Renal cortex interstitium (tissue), 15 donors: ENCODE measurements at places on chromosomes 11 and 22. TPM values are rescaled to one million over a fixed set of nuclear protein-coding genes. Genes with fewer than 3 reads are reported as not detected.

- no peak for DNase-seq
These were observed 28.1 kb upstream of the MUC5AC start for GRCh38 chr11:1129611-1130160.

- no peak for DNase-seq
These were observed 154.7 kb downstream of the BARX2 start for GRCh38 chr11:129530154-129530895.

DNA sequence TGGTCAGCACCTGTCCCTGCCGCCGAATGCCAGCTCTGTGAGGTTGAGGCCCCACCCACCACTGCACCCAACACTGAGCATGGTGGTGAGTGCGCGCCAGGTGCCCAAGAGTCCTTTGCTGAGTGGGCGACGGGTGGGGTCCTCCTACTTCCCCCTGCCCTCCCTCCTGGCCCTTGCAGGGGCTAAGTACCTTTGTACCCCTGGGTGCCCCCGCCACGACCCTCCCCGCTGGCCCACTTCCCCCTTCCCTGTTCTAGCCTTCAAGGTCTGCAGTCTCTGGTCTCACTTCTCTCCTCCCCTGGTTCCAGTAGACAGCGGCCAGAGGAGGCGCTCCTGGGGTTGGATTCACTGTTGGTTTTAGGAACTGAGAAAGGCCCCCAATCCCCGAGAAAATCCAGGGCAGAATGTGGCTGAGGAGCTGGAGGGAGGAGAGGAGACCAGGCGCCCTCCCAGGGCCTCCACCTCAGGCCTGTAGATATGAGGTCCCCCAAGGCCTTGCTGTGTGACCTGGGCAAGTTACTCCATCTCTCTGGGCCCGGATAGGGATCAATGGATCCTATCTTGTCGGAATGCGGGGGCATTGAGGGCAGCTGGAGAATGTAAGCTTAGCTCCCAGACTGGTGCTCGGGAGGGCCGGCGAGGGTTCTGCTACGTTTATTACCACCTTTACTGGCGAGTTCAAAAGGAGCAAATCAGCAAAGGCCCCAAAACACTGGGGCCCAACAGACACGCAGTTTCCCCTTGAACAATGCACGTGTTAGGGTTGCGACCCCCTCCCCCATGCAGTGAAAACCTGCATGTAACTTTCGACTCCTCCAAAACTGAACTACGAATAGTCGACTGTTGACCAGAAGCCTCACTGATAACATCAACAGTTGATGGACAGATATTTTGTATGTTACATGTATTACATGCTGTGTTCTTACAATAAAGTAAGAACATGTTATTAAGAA lies 31.9 kb upstream of the SMIM38 start:
- no peak for DNase-seq

DNA sequence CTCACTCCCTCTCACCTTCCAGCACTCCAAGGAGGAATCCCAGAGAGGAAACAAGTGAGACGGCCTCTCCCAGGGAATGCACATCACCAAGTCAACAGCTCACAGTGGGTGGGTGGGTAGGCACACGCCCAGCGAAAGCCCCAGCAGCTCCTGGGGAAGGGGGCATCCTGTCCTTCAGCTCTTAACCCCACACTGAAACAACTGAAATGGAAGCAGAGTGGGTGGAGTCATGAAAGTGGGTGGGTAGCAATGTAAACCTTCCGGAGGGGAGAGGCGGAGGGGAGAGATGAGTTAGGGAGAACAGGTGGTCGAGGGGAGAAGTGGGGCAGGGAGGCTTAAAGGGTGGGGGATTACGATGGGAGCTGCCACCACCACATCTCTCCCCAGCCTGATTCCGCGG lies 5.4 kb downstream of the MCHR1 start:
- DNase-seq = no peak

The HORMAD2 gene
- 0.10 TPM for polyA plus RNA-seq

The APOBEC3A gene
- 0.61 TPM for polyA plus RNA-seq

GRCh38 chr11:100851147-100851546 lies 164.1 kb downstream of the ARHGAP42 start:
- DNase-seq = no peak

DNA sequence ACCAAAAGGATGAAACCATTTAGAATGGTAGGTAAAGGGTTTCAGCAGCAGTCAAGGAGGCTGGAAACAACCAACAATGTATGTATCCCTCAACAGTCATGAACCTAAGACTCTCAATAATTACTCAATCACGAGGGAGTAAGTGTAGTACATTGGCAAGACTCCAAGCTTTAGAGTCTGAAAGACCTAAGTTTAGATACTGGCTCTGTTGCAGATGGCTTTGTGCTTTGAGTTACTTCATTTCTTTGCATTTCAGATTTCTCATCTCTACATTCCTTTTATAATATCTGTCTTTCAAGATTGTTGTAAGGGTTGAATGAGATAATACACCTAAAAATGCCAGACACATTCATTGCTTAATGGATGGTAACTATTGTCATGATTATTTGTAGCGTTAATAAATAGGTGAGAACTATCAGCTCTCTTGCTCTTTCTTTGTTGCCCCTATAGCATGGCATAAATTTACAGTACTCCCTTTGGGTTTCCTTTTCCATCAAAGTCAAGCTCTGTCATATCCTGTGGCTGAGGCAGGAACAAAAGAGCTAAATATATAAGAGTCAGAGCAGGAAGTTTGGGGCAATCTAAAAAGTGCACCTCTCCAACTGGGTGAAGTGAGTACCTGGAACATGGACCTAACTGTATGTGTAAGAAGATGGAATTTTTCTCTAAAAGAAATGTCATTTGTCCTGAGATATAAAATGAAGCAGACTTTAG lies 228.2 kb upstream of the ZC3H12C start:
- DNase-seq = no peak

The PRG2 gene
- 0.98 TPM for polyA plus RNA-seq
